ENCODE measurements at places on chromosomes 2 and 18.

DNA sequence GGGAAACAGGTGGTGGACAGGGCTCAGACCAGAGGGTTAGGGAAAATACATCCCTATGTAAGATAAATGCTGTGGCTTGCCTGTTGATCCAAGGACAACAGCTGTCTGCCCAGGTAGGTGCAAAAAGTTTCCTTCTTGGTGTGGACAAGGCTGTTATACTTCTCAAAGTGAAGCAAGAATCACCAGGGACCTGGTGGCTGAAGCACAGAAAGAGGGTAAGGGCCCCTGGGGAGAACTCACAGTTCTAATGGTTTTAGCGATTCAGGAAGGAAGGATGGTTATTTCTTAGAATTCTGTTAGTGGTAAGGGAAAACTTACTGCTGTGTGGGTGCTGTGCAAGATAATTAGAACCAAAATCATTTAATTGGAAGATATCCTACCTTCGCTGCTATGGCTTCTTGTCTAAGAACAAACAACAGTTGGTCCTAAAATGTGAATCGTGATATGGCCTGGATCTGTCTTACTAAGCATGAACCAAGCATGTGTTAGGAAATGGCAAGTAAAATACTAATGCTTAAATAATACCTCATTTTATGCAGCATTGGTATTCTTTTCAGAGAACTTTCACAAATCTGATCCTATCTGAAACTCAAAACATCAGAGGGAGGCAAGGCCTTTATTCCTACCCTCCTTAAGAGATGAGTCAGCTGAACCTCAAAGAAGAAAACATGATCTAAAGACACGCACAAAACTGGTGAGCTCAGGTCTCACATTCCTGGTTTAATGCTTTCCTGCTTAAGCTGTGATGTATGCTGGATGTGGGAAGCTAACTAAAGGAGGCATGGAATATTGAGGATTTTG lies 159.2 kb upstream of the THUMPD2 start:
- DNase-seq, result no peak

DNA sequence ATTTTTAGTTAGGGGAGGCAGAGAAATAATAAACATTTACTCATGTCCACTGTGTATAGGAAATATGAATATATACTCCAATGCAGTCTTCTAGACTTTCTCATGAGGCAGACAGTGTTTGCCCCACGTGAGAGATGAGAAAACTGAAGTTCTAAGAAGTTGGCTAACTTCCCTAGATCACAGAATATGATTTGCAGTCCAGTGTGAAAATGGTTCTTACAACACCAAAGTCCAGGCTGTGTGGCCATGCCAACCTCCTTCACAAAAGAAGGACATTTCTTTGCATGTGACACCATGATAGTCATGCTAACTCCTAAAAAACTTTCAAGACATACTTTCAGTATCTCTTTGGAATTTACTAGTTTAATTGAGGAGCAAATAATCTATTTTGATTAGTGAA lies 143.7 kb downstream of the IRS1 start:
- DNase-seq, result no peak

- DNase-seq, result no peak
Measured at GRCh38 chr18:2967820-2968219, 45.1 kb downstream of the LPIN2 start.

- no peak for DNase-seq
Measured at GRCh38 chr2:65142515-65142914, 12.6 kb upstream of the RAB1A start.
